Activated CD4-positive, alpha-beta T cell treated with anti-CD3 and anti-CD28 coated beads for 36 hours (primary cell): ENCODE measurements at places on chromosomes 7 and 10.
A peak's percentile ranks its signal among the peaks of the same experiment; 100 is the strongest.

DNA sequence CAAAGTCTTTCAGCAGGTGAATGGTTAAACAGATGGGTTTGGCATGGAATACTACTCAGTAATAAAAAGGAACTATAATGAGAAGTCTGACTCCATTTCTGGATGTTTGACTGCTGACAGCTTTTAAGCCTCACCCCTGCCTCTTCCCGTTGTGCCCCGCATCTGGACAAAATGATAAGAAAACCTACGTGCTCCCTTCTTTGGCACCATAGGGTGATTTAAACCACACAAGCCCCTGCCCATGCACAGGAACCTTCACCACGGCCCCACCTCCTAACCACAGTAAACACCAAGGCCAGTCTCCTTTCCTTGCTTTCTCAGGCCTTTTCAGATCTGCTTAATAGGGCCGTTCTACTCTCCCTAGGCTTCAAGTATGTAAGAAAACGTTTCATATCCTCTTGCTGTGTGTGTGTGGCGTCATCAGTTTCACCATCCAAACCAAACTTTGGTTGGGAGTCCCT, 47.1 kb upstream of the UBN2 start:
- DNase-seq, result no peak

DNA sequence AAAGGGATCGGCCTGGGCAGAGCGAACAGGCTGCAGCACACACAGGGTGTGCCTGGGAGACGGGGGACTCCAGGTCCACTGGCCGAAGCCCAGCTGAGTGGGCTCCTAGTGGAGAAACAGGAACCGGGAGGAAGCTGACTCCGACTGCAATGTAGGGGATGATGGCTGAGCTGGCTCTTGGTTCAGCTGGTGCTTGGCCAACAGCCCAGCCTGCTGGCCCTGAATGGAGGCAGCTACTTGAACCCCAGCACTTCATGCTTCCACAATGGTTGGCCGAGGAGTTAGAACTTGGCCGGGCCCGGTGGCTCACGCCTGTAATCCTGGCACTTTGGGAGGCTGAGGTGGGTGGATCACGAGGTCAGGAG, 27.0 kb upstream of the FRAT2 start:
- DNase-seq, result no peak

GRCh38 chr10:69089638-69090599, 2.0 kb downstream of the SRGN start:
- peak; percentile 90 for DNase-seq

DNA sequence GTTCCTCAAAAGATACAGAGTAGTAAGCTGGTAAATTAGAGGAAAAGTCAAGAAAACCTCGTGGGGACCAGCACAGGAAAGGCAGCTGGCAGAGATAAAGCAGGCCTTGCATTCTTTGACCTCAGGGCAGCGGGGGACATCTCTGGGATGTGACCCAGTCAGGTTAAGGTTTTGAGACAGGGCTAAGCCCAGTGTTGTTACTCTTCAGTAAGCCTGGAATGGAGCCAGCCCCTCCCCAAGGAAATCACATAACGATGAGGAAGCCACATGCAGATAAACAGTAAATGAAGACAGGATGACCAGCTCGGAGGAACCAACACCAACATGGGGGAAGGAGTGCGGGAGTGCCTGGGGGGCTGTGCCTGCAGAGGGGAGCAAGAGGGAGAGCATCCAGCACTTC, 99.6 kb downstream of the JAZF1 start:
- DNase-seq, result no peak

GRCh38 chr7:93232673-93233018, 480 bp downstream of the VPS50 start:
- no peak for DNase-seq

DNA sequence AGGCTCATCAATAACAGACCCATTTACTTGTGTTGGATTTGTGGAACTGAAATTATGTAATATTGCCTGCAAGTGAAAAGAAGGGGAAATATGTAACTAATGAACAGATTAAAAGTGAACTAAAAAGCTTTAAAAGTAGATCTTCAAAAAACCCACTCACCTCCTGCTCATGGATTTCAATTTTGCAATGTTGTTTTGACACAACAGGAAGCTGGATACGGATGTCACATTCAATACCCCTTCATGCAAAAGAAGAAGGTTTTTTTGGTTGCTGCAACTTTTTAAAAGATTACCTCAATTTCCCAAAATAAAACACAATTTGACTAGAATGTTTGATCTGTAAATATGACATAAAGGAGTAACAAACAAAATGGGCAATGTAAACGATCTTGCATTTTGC, 3.3 kb downstream of the MKI67 start:
- DNase-seq, result no peak

- DNase-seq, result no peak
Observed at GRCh38 chr10:59896191-59896590, 10.2 kb downstream of the CCDC6 start.
